ENCODE measurements at places on chromosomes 11 and 22. TPM values are rescaled to one million over a fixed set of nuclear protein-coding genes. Genes with fewer than 3 reads are reported as not detected.

The OR8B3 gene
- not detected for total RNA-seq

The NXPE2 gene
- 1.2 TPM for total RNA-seq

The BAIAP2L2 gene
- 6.5 TPM for total RNA-seq

The NPAS4 gene
- not detected for total RNA-seq

The SCUBE1 gene
- 2.0 TPM for total RNA-seq

The MS4A12 gene
- not detected for total RNA-seq

The NAALADL1 gene
- total RNA-seq: 1.1 TPM

The SYCE3 gene
- not detected for total RNA-seq

The ARFGAP2 gene
- total RNA-seq: 116 TPM

The FLRT1 gene
- total RNA-seq: 17.0 TPM

The PKP3 gene
- total RNA-seq: 5.2 TPM

The OR10G6 gene
- total RNA-seq: not detected

The OR4C15 gene
- not detected for total RNA-seq

The SPTBN2 gene
- total RNA-seq: 263 TPM

The ILK gene
- 97.7 TPM for total RNA-seq

The GAB4 gene
- total RNA-seq: not detected

GRCh38 chr11:85709941-85710702, 24.1 kb upstream of the CCDC89 start:
- DNase-seq: no peak

DNA sequence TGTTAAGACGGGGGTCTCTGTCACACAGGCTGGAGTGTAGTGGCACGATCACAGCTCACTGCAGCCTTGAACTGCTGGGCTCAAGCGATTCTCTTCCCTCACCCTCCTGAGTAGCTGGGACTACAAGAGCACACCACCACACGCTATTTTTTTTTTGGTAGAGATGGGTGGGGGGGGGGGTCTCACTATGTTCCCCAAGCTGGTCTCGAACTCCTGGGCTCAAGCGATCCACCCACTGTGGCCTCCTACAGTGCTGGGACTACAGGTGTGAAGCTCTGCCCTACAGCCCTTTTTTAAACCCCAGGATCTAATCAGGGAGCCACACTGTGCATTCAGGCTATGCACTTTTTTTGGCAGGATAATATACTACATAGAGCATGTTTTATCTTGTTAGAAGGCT, 1.4 kb upstream of the DHCR7 start:
- no peak for DNase-seq

DNA sequence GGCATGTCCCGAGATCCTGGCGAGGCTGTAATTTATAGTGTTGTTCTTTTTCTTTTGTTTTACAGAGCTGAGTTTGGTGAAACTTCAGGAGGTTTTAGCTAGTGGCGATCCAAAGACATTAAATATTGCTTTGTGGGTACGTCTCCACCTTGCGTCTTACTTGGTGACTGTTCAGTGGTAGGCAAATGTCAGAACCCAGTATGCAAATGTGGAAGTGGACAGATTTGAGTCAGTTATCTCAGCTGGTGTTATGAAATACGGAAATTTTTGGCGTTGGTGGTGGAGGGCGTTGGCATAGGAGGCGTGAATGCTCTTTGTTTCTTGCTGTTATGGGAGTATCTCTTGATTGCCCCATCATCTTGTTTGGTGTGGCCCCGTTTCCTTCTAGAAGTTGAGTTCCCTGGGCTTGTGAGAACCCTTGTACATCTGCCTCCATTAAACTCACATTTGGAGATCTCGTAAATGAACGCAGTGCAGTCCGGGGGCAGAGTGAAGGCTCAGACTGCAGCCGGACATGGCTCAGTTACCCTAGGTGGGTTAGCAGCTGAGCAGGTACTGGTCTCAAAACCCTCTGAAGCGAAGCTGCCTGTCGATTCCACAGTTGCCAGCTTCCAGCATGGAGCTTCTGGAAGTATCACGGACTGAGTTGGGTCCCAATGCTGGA, 39.9 kb downstream of the PTPRJ start:
- no peak for DNase-seq

- no peak for DNase-seq
Observed at GRCh38 chr11:62725646-62726045, 1.6 kb downstream of the HNRNPUL2 start.

- no peak for DNase-seq
Observed at GRCh38 chr11:84333221-84333620, 1047.1 kb upstream of the CCDC90B start.

DNA sequence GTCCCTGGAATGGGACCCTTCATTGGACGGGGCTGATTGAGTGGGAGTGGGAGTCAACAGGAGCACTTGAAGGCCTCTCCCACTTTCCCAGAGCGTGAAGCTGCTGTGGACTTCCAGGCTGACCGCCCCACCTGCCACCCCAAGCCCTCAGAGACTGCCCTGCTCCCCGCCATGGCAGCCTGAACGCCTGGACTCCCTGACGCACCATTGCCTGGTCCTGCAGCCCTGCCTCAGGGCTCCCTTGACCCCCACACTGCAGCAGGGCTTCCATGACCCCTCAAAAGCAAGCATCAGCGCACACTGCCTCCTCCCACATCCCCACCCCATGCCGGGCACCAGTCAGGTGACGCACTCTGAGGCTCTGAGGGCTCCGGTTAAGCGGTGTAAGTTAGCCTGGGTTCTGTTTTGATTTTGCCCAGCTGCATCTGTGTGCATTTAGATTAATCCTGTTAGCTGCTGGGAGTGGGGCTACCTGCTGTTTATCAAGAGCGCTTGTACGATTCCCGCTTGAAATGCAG, 39.4 kb downstream of the TRIM29 start:
- DNase-seq: no peak

- DNase-seq: peak; percentile 75
Observed at GRCh38 chr11:3165152-3165705, at the start of gene OSBPL5. TSS of gene OSBPL5 (minus strand) at chr11:3165310. CDS start at chr11:3129148, 36,162 bp downstream.

GRCh38 chr11:74923125-74923524, 25.8 kb downstream of the XRRA1 start:
- DNase-seq: no peak

DNA sequence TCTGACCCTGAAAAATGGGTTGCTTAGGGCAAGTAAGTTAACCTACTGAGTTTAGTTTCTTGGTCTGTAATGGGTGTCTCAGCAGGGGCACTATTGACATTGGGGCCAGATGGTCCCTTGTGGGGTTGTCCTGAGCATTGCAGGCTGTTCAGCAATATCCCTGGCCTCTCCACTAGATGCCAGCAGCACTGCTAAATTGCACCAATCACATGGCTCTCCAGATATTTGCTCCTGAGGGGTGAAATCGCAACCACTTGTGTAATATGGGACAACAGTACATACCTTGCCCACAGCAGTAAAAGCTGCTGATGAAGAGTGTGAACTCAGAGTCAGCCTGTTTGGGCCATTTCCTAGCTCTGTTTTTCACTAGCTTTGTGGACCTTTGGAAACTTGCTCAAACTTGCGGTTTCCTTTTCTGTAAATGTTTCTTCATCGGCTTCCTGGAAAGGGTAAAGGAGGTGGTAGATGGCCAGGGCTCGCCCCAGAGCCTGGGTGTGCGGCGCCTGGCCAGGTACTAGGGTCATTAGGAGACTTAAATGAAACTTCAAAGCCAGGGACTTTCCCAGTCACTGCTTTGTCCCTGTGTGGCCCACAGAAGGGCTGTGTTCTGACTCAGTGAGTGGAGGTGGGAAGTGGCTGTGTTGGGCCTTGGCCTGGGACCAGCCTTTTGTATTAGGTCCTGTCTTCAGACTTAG, 13.0 kb downstream of the NCF4 start:
- no peak for DNase-seq

- no peak for DNase-seq
Observed at GRCh38 chr11:75527938-75528735, 2.4 kb upstream of the GDPD5 start.

GRCh38 chr11:15704064-15704463, 589.3 kb downstream of the INSC start:
- DNase-seq: no peak

GRCh38 chr22:27637604-27638003, 164.0 kb downstream of the MN1 start:
- no peak for DNase-seq

DNA sequence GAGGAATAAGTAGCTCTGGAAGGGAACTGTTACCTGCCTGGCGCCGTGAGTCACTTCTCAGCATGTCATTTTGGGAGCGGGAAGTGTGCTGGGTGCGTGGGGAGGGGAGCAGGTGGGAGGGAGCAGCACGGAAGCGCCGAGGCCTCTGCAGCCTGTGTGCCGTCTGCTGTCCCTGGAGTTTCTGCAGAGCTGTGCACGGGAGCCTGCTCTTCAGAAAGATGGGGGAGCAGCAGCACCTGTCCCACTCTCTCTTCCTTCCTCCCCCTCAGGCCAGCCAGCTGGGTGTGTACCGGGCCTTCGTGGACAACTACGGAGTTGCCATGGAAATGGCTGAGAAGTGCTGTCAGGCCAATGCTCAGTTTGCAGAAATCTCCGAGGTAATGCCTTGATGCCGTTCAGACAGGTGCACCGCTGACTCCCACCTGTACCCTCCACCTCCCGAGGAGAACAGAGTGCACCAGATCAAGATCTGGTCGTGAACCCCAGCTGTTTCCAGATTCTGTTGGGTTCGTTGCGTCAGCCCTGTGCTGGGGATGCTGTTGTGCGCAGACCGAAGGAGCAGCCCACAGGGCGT, 87.9 kb downstream of the BCR start:
- no peak for DNase-seq

GRCh38 chr11:35667257-35667656, 4.7 kb downstream of the TRIM44 start:
- no peak for DNase-seq

GRCh38 chr11:86247608-86248007, 3.1 kb downstream of the EED start:
- no peak for DNase-seq

GRCh38 chr11:133965031-133965601, 8.3 kb upstream of the IGSF9B start:
- DNase-seq: no peak

- DNase-seq: no peak
Observed at GRCh38 chr22:23750367-23750713, 572 bp downstream of the ZNF70 start.

DNA sequence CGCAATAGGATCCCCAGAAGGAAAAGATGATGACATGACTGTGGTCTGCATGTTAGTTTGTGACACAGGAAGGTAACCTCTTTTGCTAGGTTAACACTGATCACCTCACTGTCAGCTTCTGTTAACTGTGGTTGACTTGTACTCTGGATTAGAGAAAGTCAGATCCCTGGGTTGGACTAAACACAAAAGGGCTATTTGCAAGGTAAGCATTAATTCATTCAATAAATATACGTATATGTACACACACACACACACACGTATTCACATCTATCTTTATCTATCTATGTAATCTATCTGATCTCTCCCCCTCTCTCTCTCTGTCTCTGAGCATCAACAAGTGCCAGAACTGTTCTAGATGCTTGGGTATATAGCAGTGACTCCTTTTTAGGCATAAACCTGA, 136.1 kb upstream of the SNX19 start:
- no peak for DNase-seq

- DNase-seq: no peak
Observed at GRCh38 chr22:20503816-20504215, 3.6 kb upstream of the MED15 start.

DNA sequence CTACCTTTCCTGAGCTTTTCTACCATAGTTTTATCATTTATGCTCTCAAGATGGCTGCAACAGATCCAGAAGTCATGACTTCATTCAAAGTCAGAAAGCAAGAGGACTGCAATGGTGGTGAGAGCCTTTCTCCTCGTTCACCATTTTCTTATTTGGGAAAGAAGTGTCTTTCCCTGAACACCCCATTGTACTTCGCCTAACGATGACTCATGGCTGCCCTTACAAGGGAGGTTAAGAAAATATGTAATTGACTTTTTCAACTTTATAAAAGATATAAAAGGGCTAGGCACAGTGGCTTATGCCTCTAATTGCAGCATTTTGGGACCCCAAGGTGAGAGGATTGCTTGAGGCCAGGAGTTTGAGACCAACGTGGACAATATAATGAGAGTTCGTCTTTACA, 541.7 kb downstream of the METTL15 start:
- no peak for DNase-seq

Measured in dorsolateral prefrontal cortex (tissue), 122 donors.